ENCODE measurements at places on chromosomes 3 and 15.
A peak's percentile ranks its signal among the peaks of the same experiment; 100 is the strongest.

- peaks cover 3% of the 10 kb centered on the region for H3K4me1 ChIP-seq
- H3K36me3 ChIP-seq: no peaks in the 10 kb centered on the region
- no peak overlapping the region for H3K4me3 ChIP-seq
- H3K27ac ChIP-seq: no peak overlapping the region
Measured at GRCh38 chr15:93314245-93314644, 225.2 kb upstream of the RGMA start.

GRCh38 chr15:29635513-29636098 is 186.7 kb downstream of the TJP1 start:
- no peak overlapping the region for H3K27ac ChIP-seq
- H3K4me3 ChIP-seq: no peak overlapping the region
- no peaks in the 10 kb centered on the region for H3K36me3 ChIP-seq
- peak; percentile 33 for DNase-seq

DNA sequence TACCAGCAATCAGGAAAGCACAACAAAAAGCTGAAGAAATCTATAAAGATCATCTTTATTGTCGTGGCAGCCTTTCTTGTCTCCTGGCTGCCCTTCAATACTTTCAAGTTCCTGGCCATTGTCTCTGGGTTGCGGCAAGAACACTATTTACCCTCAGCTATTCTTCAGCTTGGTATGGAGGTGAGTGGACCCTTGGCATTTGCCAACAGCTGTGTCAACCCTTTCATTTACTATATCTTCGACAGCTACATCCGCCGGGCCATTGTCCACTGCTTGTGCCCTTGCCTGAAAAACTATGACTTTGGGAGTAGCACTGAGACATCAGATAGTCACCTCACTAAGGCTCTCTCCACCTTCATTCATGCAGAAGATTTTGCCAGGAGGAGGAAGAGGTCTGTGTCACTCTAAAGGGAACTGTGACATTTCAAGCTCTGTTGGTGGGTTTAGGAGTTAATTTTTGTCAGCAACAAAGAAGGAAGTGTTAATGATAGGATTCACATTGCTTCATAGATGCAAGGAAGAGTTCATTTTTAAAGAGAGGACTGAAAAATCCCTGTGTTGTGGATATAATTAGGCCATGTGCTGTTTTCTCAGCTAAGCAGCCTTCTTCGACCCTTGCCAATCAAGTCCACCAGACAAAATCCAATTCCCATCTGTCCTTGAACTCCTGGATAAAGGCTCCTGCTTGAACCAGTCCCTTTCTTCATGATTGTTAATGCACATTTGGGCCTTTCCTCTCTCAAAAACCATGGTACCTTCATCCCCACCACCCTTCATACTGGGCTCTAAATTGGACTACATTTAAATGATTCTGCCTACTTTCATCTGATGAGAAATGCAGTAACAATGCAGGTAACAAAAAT is 1.2 kb downstream of the GPR15 start:
- H3K27ac ChIP-seq: no peak overlapping the region
- peaks cover 1% of the 10 kb centered on the region for H3K27me3 ChIP-seq
- DNase-seq: no peak
- no peak overlapping the region for H3K4me3 ChIP-seq
- no peaks in the 10 kb centered on the region for H3K36me3 ChIP-seq
- no peaks in the 10 kb centered on the region for H3K4me1 ChIP-seq

DNA sequence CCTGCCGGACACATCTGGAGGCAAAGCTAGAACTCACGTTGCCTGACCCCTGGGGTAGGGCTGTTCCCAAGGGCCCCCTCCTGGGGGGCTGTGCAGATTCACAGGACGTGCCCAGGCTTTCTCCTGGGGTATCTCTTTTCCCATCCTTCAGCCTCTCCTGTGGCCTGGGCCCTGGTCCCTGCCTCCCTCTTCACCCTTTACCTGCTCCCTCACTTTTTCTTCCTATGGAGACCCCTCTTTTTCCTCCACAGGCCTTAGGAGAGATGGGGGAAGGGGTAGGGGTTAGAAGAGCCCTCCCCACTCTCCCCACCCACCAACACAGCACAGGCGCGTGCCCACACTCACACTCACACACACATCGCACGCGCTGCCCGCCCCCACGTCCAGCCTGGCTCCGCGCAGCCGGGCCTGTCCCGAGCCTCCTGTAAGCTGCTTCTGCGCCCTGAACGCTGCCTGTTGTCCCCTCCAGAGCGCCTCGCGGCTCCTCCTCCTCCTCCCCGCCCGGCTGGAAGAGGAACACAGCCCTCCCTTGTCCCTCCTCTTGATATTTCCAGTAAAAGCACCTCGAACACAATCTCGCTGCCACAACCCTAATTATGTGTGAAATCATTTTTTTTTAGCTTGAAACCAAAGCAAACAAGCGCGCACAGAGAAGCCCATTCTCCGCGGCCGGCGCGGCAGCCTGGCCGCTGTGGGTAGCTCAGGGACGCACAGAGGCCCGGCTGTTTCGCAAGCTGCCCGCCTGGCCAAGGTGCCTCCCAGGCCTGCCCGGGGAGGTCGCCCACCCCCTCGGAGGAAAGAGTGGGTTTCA is 33.9 kb upstream of the ACAN start:
- no peak overlapping the region for H3K27ac ChIP-seq
- H3K4me3 ChIP-seq: peak overlapping the region; percentile 66
- no peaks in the 10 kb centered on the region for H3K4me1 ChIP-seq
- peak; percentile 69 for DNase-seq
- no peaks in the 10 kb centered on the region for H3K36me3 ChIP-seq

DNA sequence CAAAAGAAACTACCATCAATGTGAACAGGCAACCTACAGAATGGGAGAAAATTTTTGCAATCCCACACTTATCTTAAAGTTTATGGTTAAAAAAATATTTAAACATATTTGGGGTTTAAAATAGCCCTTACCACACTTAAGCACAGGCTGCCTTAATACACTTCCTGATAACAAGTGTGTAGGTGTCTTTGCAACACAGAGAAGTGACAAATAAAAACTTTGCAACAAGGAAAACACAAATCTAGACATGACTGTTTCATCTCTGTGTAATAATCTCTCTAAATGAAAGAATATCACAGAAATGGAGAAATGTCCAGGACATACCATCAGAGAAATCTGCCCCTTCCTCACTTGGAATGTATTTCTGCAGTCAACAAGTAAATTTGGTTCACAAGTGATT is 464.1 kb upstream of the ARHGEF26 start:
- no peak overlapping the region for H3K4me3 ChIP-seq
- no peaks in the 10 kb centered on the region for H3K27me3 ChIP-seq
- H3K36me3 ChIP-seq: no peaks in the 10 kb centered on the region
- no peaks in the 10 kb centered on the region for H3K4me1 ChIP-seq
- H3K27ac ChIP-seq: no peak overlapping the region
- DNase-seq: no peak

DNA sequence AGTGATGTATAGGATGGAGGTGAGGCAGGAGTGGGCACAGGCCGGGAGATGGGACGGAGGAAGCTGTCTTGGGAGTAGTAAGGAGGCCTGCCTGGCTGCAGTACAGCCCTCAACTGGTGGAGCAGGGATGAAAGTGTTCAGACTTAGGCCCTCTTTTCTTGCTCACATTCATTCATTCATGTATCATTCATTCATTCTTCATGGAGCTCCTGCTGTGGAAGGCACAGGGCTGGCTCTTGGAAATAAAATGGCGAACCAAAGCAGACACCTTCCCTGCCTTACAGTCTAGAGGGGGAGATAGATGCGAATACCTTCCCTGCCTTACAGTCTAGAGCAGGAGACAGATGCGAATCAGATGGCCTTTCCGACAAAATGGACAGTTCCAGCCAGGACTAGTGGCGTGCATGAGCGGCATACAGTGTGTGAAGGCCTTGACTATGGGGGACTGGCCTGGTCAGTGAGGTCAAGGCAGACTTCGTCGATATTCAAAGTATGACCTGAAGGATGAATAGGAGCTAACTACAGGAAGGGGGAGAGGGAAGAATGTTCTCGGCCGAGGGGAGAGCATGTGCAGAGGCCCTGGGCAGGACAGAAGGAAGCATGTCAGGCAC is 143.2 kb upstream of the TLE3 start:
- no peaks in the 10 kb centered on the region for H3K4me1 ChIP-seq
- H3K36me3 ChIP-seq: no peaks in the 10 kb centered on the region
- H3K27me3 ChIP-seq: no peaks in the 10 kb centered on the region
- H3K4me3 ChIP-seq: no peak overlapping the region

Data from H1 (cell line).